ENCODE measurements at places on chromosomes 3 and 15.

DNA sequence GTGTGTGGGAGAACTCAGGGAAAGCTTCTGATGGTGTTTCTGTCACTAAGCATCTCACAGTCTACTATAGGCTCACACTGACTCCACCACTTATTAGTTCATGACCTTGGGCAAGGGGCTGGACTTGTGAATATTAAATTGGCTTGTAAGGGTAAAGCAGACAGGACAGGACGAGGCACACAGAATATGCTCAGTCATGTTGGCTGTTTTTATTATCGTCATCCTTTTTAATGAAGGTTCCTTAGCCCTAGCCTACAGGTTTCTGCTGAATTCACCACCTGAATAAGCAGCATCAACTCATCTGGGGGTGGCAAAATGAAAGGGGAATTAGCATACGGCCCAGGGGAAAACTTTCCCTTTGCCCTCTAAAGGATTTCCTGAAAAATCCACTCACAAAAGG is 39.6 kb upstream of the LIPC start:
- no peak for DNase-seq

GRCh38 chr3:12345141-12345561 is 56.3 kb downstream of the PPARG start:
- peak; percentile 40 for DNase-seq

DNA sequence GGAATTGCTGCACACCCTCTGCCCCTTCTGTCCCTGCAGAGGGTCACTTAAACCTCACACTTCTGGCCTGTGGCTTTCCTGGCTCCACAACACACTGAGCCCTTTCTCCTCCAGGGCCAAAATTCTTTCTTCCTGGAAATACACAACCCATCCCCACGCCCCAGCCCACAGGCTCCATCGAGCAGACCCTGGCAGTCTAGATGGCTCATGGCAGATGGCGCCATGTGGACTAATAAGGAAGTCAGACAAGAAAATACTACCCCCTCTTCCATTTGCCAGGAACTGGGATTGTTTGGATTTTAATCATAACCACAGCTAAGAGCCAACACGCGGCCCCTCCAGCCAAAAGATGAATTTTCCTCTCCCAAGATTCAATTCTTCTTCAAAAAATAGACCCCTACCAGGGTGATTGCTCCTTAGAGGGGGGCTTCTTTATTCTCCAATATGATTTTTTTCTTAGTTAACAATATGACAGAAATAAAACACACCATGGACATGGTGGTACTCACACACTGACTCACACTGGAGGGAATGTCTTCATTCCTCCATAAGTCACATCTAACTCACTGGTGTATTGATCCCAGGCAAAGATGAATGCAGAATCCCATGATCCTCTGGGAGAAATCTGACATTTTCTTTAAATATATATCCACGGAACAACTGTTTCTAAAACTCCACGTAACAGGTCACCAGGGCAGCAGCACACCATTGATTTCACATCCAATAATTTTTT is 111.5 kb downstream of the NTRK3 start:
- peak; percentile 28 for DNase-seq

DNA sequence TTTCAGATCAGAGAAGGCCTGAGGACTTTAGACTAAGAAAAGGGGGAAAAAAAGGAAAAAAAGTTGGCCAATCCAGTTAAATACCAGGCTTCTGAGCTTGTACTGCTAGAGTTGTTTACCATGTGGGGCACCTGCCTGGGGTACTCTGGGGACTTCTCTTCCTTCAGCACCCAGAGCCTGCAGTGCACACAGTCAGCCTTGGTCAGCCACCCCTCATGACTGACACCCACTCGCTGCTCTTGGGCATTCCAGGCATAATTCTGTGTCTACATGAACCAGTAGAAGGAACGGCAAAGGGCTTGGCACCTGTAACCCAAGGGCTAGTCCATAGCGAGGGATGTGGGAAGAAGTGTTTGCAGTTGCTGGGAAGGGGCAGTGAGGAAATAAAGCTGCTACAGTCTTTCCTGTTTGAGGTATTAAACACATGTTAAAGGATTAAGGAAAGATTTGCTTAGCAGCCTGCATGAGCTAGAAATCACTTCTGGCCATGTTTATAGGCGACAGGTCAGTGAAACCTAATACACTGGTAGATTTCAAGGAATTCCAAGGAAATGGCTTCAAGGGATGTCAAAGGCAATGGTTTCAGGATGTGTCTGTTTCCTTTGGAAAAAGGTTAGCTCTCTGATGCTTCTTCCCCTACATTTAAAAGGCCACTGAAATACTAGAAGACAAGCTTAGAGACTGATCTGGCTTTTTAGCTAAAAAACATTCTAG is 232.5 kb downstream of the CHST2 start:
- no peak for DNase-seq

DNA sequence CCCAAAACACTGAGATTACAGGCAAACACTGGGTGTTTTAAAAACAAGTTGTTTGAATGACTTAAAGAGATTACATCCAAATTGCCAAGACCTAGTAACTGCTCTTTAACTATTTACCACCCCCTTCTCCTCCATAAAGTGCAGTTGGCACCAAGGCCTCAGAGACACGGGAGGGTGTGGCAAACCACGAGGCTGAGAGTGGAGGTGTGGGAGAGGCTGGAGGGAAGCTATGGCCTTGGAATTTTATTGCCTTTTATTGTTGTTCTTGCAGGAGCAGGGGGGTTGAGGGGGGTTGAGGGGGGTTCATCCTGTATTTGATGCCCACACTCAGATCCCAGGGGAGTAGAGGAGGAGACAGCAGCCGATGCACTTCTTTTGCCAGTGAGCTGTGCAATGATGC is 75.9 kb upstream of the CTDSPL start:
- DNase-seq, result no peak

- peak; percentile 34 for DNase-seq
Observed at GRCh38 chr3:147210676-147211075, 195.7 kb downstream of the ZIC4 start.

DNA sequence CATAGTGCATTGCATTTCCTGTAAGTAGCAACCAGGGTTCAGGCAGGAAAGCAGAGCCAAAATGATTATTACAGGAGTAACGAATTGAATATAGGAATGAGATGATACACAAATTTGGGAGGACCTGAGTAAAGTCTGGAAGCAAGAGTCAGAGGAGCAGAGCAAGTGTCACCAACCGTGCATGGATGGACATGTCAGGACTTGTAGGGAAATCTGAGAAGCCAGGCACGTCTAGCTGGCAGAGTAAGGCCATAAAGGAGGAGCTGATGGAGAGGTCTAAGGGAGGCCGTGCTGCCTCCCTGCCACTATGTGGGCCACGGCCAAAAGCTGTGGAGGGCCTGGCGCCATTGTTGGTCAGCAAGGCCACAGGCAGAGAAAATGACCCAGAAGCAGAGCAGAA is 22.4 kb downstream of the GJD2 start:
- no peak for DNase-seq

GRCh38 chr3:72451841-72452240 is 396.4 kb downstream of the SHQ1 start:
- no peak for DNase-seq

DNA sequence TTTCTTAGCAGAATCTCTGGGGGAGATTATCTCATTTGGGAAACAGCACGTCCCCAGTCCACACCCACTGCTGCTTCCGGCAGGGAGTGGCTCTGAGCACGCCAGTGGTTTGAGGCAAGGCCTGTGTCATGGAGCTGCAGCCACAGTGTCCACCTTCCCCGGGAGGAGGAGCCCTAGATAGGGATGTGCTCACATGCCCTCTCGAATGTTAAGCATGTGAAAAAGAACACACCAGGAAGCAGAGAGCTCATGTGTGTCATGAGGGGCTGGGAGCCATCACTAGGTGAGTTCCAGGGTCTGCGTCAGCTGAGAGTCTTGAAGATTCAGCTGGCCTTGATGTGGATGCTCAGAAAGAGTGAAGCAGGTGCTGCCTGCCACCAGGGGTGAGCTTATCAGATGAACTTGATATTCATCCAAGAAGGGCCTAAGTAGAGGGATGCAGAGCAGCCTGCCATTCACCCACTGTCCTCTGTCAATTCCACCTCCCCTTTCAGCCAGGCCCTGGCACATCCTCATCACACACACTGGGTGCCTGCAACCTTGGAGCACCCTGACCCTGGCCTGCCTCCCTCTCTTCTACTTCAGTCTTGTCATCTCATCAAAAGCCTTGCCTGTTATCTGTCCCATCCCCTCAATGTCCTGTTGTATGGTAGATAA is 16.3 kb downstream of the ITGA11 start:
- no peak for DNase-seq

GRCh38 chr3:146496251-146496650 is 26.9 kb upstream of the PLSCR2 start:
- peak; percentile 49 for DNase-seq

DNA sequence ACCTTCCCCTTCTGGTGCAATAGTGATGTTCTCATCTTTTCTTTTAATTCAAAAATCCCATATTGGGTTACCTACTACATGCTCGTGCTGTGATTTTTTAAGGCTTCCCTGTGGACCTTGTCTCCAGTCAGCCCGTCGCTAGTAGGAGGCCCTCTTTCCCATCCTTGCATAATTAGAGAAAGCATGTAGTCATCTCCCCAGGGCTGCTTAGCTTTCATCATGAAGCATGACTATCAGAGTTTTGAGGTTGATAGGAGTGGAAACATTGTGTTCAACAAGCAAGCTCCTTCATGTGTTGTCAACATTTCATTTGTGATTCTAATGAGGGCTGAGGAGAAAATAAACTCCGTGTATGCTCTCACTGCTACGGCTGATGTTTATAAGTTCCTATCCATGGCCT is 8.7 kb upstream of the LRTM1 start:
- DNase-seq, result peak; percentile 42

All from fibroblast of upper back skin (primary cell).